ENCODE measurements at places on chromosomes 12 and 14.

DNA sequence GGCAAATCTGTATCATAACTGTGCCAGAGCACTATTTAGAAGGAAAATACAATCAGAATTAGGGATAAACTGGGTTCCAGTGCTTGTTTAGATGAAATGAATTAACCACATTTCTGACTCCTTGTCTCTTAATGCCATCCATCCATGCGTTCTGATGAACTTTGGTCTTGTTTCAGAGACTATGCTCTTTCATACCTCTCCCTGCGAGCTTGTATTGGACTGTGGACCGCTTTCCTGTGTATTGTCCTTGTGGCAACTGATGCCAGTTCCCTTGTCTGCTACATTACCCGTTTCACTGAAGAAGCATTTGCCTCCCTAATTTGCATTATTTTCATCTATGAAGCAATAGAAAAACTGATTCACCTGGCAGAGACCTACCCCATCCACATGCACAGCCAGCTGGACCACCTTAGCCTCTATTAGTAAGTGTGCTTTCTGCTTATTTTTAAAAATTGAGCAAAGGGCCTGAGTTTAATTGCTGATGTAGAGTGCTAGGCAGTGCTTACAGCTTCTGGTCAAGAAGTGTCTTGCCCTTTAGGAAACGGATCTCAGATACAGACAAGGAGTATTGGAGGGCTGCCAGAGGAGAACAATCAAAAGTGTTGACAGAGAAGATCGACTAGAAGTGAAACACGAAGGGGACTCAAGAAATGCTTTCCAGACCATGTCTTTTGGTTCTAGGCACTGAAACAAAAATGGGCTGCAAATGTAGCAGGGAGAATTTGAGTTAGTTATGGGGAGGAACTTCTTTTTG, 46.7 kb downstream of the SLC4A8 start:
- DNase-seq = no peak

- DNase-seq = no peak
Observed at GRCh38 chr12:6767353-6768319, 1.5 kb downstream of the PTMS start.

DNA sequence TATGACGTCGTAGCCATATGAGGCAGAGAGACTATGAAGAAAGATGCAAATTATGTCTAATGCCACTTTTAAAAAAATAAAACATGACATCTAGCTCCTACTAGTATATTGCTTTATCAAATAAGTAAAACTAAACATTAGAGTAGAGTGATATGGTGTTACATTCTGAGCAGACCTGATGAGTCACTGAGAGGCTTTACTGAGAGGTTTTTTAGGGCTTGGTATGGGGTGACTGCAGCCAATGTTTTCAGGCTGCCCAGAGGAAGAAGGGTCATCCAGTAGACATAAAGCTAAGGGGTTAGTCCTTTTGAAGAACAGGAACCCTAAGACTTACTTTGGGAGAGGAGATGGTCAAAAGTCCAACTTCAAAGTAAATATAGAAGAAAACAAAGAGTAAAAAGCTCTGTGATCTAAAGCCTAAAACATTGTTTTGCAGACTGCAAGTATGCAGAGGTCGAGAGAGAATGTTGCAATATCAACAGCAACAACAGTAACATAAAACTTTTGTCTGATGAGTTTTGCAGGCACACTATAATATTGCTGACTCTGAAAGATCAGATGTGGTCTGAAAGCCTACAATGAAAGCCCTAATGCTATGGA, 774.7 kb downstream of the TMTC2 start:
- no peak for DNase-seq

DNA sequence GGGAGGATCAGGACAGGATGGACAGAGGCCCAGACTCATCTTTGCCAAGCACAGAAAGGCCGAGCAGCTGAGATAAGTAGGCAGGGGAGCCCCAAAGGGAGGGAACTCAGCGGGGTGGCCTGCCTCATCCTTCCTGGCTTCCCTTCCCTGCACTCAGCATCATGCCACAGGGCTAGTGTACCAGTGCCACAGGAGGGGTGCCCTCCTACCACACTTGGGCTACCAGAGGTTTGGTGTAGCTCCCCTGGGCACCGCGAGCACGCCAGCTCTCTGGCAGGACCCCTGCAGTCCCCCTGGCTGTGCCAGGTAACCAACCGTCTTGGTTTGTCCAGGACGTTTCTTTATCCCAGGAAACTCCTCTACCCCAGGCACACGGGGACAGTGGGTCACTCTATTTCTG, 123.5 kb downstream of the ESRRB start:
- DNase-seq = no peak

DNA sequence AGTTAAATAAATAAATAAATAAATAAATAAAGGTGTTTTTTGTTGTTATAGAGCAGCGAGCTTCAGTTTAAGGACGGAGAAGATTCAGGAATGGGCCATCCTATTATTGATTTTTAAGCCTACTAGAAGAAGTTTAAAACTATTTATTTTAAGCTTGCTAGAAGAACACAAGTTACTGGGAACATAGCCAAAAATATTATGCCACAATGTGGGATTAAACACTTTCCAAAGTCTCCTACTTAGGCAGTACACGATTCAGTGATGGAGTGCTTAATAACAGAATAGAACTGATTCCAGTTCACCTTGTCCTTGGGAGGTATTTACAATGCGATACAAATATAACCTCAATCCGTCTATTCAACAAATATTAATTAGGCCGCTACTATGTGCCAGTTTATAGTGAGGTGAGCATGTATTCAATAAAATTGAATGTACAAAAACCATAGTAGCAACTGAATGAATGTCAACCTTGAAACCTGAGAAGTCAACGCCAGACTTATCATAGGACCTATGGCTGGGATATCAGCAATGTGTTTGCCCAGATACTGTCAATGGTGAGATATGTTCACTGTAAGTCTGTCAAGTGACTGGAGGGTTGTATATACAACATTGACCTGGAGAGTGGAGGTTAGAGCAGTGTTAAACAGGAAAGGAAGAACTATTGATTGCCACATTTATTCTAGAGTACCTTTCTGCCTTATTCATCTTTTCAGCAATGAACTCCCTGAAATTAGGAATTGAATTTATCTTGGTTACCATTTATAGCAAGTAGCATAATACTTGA, 486.4 kb downstream of the TMTC2 start:
- no peak for DNase-seq

DNA sequence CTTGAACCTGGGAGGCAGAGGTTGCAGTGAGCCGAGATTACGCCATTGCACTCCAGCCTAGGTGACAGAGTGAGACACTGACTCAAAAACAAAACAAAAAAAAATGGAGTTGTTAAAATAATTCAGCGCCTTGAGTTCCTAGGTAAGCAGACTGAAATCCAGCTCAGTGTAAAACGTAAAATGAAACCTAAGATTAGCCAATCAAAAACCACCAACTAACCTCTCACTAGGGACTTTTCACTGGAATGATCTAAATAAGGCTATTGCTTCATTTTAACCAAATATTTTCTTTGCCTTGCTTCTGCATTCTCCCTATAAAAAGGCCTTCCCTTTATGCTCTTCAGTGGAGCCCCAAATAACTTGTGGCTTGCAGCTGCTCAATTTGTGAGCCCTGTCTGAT, 91.6 kb upstream of the HIF1A start:
- no peak for DNase-seq

GRCh38 chr14:104634138-104634760, 29.7 kb upstream of the TMEM179 start:
- no peak for DNase-seq
